ENCODE measurements at places on chromosomes 16 and 17.

DNA sequence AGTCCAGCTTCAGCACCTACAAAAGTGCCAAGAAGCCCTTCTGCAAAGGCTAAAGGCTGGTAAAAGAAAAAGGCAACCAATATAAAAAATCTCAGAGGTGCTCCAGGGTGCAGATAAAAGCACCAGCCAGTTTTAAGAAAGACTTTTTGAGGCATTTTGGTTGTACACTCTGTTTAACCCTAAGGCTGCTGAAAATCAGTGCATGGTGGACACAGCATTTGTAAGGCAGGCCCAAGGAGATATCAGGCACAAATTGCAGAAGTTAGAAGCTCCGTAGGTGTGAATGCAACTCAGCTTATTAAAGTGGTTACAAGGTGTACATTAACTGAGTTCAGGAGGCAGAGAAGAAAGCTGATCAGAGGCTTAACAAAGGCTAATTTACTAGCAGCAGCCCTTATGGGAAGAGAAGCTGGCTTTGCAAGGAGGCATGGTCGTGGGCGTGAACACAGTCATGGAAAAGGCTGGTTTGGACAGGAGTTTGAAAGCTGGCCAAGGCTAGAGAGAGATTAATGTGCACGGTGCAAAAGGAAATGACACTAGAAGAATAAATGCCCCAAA, 21.1 kb downstream of the ACSM1 start:
- no peak for DNase-seq

- DNase-seq = no peak
Measured at GRCh38 chr17:22300177-22300576, 607.9 kb downstream of the KCNJ18 start.

- no peak for DNase-seq
Measured at GRCh38 chr17:78517421-78517820, 59.8 kb downstream of the DNAH17 start.

GRCh38 chr16:12096157-12096777, 119.7 kb downstream of the SNX29 start:
- no peak for DNase-seq

DNA sequence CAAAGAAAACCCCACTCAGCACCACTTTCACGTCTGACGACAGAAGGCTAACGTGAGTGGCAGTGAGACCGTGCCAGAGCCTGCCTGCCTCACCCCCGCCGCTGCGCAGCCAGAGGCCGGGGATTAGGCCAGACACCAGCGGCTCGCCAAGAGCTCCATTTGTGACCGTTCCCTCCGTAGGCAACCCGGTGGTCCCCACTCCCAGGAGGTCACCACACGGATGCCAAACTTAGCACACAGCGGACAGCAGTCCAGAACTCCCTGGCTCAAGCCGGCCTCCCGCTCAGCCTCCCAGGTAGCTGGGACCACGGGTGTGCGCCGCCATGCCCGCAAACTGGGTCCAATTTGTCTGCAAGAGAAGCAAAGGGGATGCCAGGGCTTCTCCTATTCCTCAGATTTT, 104.6 kb downstream of the ANKRD11 start:
- no peak for DNase-seq

DNA sequence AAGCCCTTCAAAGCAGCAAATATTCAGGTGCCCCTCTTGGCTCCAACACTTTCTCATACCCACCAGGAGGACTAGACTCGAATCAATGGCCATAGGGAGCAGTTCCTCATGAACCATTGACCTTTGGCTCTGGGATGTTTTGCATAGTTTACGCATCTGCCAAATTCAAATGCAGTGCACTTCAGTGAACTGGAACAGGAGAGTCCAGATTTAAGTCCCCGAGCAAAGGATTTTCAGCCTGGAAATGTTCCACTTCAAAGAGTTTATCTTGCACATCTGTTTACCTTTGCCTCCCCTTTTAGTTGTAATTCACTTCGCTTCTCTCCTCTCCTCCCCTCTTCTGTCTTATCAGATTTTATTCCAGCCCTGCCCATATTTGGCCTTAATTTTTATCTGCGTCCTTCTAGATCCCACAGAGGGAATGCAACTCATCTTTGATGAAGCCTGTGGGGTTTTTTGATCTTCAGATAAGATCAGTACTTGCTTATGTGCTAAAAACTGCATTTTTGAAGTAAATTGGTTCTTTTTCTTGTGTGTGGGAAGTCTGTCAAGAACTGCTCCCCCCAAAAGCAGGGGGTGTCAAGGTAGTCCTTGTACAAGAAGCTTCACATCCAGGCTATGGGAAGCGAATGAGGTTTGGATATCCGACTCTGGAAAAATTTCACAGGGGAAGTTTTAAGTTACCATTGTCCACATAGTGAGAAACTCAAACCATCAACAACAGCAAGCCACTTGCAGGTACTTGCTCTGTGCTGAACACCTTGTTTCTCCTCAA, 281.6 kb downstream of the RBFOX1 start:
- DNase-seq = no peak
